ENCODE measurements at places on chromosomes 5 and 9.

DNA sequence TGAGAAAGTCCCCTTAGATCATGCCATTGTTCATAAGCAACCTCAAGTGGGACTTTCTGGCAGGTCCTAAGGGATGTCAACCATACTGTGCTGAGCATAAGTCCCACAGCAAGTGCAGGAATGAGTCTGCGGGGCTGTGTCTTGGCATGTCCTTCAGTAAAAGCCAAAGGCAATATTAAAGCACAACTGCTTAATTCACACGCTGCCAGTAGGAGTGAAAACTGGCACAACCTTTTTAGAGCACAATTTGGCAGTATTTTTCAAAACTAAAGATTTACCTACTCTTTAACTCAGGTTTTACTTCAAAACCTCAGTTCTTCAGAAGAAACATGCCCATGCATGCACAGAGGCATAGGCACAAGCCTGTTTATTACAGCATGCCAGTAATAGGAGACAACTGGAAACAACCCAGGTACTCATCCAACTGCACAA lies 24.4 kb upstream of the SMAD5 start:
- no peak for DNase-seq

GRCh38 chr5:13601112-13601511 lies 343.4 kb downstream of the DNAH5 start:
- no peak for DNase-seq

GRCh38 chr9:98854266-98854665 lies 46.8 kb downstream of the GALNT12 start:
- no peak for DNase-seq

DNA sequence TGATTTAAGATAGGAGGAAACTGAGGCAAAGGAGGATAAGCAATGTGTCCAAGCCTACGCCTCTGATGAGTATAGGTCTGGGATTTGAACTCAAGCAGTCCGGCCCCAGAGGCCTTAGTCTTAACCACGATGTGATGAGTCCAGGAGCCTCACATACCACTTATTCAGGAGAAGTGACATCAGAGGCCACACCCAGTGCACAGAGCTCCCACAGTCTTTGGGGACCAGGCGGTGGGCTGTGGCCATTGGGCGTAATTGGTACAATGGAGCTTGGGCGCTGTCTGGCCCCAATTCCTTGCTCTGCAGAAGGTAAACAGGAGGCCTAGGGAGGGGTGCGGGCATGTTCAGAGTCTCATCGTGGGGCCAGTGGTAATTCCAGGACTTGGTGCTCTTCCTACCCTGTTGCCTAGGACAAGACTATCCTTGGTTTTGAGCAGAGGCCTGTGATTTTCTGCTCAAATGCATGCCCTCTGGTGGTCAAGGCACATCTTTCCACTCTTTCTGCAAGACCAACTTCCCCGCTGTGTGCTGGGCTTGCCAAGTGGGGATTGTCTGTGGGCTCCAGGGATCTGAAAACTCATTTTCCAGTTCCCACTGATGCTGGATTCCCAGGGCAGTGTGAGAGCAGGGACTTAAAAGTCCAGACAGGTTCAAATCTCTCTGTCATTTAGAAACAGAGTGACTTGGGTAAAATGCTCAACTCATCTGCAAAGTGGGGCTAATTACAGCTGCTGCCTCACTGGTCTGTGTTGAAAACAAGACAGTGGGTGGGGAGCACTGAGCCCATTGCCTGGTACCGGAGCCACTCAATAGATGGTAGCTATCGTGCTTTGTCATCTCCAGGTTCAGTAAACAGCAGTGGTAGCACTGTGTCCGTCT lies 15.8 kb downstream of the NDST1 start:
- DNase-seq = peak; percentile 37

DNA sequence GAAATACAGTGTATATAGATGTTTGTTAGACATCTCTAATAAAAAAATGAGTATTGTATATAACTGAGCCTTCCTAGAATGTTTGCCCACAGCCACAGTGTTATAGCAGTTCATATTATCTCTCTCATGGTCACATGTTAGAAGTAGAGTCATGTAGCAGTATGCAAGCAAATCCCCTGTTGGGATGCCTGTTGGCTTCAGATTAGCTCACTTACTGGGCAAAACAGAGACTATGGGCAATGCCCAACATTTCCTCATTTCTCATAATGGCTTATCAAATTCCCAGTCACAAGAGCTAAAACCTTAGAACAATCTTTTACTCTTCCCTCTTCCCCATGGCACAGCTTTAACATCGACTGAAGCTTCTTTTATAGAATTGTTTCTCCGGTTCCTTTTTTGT lies 27.0 kb upstream of the PDCD1LG2 start:
- DNase-seq = no peak

DNA sequence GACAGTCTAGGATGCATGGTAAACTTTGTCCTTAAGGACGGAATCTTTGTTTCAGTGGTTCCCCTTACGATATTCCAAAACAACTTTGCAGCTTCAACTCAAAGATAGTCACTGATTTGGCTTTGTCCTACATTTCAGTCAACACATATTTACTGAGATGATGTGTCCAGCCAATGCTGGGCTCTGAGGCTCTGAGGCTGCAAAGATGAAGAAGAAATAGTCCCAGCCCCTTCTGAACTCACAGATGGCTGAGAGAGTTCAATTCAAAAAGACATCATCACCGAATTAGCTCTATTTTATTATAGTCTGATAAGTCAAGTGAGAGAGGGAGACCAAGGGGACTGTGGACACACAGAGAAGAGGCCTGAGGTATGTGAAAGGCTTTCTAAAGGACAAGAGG lies 544.0 kb downstream of the ACTL7B start:
- no peak for DNase-seq

DNA sequence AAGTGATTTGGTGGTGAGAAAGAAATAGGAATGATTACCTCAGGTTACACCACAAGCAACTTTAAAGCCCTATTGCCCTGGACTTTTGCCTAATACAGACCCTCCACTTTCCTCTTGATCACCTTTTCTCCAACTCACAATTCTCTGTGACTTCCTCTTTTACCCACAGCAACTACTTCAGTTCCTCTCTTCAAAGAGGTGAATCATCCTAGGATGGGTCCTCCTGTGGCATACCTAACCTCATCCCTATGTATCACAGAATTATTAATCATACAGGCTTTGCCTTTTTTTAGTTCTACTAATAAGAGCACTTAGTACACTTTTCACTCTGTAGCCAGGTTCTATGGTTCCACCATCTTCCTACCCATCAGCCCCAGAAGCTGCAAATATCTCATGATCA lies 19.6 kb upstream of the INSL6 start:
- no peak for DNase-seq

- DNase-seq = no peak
Measured at GRCh38 chr5:142059304-142059940, 46.6 kb upstream of the GNPDA1 start.

- no peak for DNase-seq
Measured at GRCh38 chr9:126519660-126520420, 93.9 kb upstream of the LMX1B start.

DNA sequence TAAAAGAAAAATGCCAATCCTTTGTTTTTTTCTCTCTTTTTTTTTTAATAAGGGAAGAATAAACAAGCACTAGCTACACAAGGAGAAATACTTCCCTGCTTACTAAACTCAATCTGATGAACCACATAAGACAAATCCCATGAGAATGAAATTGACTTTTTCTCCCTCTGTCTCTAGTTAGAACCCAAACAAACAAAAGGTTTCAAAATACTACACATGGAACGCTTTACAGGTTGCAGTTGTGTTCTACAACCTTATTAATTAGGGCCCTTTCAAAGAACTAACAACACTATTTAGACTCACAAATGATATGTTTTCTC lies 124.5 kb downstream of the PDE4D start:
- no peak for DNase-seq

DNA sequence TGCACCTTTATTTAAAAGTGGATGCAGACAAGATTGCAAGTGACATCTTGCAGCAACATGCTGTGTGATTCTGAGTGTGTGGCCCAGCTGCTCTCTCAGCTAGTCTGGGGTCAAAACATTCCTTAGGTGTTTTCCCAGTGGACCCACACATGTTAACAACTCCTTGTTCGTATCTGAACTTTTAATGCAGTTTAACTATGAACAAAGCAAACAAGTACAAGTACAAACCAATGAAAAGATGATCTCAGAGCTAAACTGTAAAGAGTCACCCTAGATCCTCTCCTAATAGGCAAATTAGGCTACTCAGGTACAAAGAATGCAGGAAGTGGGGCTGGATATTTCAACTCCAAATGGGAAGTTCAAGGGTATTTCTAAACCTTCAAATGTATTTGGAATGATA lies 108.4 kb downstream of the ENTREP1 start:
- DNase-seq = no peak

DNA sequence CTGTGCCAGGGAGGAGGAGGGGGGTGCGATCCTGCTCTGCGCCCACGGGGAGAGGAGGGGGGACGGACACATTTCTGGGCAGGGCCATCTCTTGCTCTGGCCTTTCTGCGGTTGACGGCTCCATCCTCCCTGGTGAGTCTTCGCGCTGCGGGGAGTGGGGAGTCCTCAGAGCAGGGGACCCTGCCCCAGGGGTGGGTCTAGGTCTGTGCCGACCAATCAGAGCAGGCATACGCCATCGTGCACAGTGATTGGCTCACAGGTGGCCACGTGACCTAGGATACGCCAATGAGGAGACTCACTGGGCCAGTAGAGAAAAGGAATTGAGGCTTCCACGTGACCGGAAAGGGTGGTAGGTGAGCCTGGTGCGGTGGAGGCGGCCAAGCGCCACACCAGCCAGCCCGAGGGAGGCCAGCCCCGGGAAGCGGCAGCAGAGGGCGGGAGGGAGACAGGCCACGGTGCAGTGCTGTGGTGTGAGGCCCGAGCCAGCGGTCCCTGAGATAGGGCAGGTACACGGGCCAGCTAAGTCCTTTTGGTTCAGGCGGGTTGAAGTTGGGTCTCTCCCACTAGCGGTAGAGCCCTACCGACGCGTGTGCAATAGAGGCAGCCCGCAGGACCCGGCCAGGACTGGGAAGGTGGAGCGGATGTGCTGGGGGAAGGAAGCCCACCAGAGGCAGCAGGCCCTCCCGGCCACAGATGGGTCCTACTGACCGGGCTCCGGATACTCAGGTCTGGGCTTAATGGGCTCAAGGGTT lies 65.2 kb upstream of the RNF130 start:
- no peak for DNase-seq

DNA sequence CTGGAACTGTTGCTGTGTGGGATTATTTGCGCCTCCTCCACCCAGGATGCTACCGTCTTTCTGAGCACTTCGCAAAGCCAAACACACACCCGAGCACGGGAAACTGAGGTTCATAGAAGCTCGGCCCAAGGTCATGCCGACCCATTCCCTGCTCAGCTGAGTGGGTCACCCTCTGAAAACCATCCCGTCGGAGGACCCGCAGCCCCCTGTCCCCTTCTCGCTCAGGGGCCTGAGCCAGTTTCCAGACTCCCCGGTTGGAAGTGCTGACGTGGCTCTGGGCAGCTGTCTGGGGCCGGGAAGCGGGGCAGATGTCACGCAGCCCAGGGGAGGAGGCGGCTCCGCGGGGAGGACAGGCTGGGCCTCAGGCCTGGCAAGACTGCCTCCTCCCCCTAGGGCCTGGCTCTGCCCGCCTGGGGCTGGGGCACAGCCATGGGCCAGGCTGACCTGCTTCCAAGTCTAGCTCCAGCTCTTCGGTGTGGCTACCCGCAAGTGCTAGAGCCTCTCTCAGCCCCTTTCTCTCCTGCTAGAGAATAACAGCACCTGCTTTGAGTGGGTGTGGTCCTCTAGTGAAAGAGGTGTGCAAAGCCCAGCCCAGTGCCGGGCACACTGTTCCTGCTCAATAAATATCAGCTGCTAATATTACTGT lies 9.9 kb upstream of the CXXC5 start:
- DNase-seq = no peak

- DNase-seq = no peak
Measured at GRCh38 chr5:58765058-58765457, 182.2 kb downstream of the RAB3C start.

DNA sequence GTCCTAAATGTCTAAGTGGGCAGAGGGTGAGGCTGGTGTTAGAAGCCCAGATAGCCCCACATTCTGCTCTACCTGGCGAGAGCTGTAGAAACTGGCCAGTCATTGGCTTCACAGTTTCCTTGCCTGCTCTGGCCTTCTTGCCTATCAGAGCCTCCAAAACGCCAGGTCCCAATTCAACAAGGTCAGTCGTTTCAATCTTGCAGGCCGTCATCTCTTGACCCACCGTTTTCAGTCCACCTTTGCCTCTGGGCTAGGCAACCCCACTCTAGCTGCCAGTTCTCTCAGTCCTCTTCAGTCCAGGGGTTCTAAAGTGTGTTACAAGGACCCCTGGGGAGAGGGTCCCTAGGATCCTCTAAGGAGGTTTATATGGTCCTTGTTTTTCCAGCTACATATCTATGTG lies 20.0 kb upstream of the TIFAB start:
- no peak for DNase-seq

- no peak for DNase-seq
Measured at GRCh38 chr9:75142202-75142601, 53.9 kb downstream of the OSTF1 start.

DNA sequence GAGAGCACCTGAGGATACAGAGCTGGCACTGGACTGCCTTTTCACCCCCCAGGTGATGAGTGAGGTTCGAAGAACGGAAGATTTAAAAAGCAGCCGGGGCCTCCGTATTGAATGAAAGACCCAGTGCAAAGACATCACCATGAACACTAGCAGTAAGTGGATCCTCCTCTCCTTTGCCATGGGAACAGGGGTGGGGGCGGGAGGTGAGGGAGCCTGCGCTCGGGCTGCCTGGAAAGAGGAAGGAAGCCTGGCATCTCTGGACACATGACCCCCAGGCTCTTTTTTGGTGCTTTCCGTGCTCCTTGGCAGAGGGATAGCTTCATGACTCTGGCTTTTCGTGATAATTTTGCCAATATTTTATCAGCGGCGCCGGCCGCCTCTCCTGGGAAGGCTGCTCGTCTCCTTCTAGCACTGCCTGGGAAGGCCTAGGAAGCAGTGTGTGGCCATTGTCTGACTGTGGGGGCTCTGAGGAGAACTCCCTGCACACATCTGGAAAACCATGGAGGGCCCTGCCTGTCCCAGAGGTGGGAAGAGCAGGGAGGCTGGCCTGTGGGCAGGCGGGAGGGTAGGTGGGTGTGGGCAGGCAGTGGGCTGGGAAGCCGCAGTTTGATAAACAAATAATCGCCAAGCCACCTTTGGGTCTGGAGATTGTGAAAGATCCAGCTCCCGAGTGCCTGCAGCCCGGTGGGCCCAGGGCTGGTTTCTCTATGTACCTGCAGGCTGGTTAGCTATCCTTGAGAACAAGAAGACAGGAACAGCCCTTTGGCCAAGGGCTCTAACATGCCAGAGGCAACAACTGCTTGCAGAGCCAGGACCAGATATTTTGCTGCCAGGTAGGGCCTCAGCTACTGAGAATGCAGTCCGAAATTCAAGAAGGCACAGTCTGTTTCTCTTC lies 911 bp downstream of the ABLIM3 start:
- DNase-seq = no peak

DNA sequence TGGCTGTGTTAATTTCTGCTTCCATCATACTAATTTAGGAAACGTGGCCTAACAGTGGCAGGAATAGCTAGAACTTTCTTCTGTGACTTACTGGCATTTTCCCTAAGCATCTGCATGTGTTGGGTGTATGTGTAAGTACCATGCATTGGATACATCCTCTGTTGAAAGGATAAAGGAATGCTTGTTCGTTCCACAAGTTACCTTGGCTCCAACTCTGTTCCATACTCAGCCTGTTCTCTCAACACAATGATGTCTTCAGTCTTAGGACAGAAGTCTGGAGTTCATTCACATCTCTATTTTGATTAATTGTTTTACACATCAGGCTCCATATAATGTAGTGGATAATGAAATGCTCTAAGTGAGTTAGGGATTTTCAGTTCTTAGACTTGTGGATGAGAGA lies 190.1 kb upstream of the DMRT1 start:
- DNase-seq = no peak

- DNase-seq = no peak
Measured at GRCh38 chr9:85332487-85332886, 409.3 kb downstream of the AGTPBP1 start.

GRCh38 chr5:154509784-154510555 lies 31.9 kb upstream of the HAND1 start:
- DNase-seq = no peak

All from GM18507 (cell line).